ENCODE measurements at places on chromosomes 1 and 21.

- no peak for DNase-seq
These were observed 51.2 kb downstream of the POFUT2 start for GRCh38 chr21:45236481-45236880.

DNA sequence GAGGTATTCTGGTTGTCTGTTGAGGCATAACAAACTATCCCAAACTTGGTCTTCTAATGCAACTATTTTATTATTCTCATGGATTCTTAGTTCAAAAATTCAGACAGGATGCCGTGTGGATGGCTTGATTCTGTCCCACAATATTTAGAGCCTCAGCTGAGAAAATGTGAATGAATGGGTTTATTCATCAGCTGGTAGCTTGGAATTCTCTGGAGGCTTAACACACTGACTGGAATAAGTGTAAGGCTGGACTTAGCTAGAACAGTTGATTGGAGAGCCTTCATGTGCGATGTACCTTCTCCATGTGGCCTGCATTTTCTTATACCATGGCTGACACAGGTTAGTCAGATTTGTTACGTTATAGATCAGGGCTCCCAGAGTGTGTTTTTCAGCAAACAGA, 30.8 kb downstream of the TNNI3K start:
- no peak for DNase-seq

DNA sequence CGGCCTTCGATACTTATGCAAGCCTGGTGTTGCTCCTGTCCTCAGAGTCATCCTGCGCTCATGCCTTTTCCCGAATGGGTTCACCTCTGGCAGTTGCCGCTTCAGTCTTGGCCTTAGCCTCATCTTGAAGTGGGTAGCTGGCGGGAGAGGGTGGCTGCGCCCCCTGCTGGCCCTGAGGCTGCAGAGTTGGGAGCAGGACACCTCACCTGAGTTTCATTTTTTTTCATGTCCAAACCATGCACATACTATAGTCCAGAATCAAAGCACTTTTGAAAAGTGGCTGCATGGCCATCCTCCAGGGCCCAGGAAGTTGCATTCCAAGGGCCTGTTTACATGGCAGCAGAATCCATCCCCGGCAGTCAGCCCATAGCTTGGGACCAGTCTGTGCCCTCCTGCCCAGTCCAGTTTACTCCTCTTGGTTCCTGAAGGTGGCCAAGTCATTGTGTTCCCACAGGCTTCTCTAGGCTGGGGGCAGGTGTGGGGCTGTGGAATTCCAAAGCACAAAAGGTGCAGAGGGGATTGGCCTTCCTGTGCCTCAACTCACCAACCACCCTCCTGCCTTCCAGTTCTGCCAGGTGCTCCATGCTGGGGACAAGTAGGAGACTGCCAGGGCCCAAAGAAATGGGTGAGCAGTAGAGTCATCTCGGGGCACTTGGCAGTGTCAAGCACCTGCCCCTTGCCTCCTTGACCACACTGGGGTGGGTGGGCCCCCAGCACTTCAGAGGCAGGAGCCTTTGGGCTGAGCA, 44.0 kb downstream of the YARS1 start:
- DNase-seq, result peak; percentile 72

GRCh38 chr1:192941722-192942411, 117.3 kb downstream of the UCHL5 start:
- DNase-seq, result no peak

DNA sequence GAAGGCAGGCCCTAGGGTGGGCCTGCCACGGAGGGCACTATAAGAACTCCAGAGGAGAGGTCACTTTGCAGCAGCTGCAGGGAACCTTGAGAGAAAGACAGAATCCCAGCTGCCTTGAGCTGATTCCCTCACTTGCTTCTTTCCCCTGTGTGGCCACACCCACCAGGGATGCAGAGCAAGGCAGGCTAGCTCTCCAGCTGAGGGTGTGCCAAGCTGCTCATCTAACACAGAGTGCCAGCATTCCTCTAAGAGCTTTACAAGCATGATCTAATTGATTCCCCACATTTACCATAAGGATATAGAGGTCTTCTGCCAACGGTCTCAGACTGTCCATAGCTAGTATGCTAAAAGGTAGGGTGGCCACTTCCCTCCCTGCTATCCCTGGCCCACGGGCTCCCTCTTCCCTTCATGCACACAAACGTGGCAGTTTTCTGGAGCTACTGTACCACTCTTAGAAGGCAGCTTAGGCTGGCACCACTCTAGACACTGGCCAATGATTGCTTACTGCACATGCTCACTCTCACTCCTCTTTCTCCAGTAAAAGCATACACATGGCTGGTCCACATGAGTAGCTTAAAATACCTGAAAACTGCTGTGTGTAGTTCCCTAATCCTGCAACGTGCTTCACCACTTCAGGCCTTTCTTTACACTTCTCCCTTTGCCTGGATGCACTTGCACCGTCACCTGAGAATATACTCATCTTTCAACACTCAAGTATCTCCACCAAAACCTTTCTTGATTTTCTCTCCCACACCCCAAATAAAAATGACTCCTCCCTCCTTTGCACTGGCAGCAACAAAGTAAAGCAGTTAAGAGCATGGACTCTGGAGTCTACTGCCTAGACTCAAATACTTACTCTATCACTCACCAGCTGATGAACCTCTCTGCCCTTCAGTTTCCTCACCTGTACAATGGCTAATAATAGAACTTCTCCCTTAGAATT, 57.7 kb downstream of the DMAP1 start:
- DNase-seq, result no peak

DNA sequence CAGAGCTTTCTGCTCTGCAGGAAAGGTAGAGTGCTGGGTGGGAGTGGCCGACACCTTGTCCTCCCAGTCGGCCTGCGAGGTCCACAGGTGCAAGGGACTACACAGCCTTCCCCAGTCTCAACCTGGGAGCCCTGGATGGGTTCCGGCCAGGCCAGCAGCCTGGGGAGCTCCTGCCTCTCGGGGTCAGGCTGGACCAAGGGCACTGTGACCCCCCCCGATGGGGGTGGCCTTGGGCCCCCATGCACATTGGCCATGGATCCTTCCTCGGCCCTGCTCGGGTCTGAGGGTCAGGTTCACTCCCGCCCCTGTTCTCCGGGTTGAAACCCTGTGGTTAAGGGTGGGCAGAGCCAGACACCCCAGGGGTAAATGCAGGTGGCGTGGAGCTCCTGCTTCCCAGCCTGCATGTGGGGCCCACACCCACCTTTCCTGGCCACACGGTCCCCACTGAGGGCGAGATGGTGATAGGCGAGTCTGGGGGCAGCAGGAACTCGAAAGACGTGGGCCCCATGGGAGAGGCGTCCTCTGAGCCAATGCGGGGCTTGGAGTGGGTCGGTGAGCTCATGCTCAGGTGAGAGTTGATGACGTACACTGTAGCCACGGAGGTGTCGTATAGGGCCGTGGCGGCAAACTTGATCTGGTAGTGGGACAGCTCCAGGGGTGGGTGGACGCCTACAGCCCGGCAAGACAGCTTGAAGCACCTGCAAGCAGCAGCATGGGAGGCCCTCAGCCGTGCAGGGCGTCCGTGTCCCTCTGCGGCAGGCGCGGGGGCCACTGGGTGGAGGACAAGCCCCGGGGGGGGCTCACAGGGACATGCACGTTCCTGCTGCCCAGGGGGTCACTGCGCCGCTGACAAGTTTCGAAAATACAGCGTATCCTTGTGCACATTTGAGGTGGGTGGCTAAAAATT, 10.8 kb upstream of the TMEM52 start:
- no peak for DNase-seq

- DNase-seq, result no peak
These were observed 56.5 kb upstream of the BACH1 start for GRCh38 chr21:29242201-29242600.

- DNase-seq, result no peak
These were observed 13.5 kb downstream of the C1orf74 start for GRCh38 chr1:209770636-209771415.

DNA sequence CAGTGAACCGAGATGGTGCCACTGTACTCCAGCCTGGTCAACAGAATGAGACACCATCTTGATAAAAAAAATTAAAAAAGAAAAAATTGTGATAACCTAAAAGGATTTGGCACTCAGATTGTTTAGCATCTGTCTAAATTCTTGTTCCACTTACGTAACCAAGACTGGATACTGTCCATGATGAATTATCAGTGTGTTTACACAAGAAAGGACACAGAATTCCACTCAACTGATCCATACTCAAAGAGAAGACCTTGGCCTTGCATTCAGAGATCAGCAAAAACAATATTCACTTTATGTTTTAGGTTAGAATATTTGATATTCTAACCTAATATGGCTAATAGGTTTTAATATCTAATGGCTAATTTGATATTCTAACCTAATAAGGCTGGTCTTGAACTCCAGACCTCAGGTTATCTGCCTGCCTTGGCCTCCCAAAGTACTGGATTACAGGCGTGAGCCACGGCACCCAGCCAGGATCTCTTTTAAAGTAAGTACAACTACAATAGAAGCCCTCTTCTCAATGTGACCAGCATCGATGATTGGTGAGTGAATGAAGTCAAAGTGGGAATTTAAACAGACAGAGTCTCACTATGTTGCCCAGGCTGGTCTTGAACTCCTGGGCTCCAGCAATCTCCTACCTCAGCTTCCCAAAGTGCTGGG, 43.1 kb upstream of the COX20 start:
- no peak for DNase-seq

DNA sequence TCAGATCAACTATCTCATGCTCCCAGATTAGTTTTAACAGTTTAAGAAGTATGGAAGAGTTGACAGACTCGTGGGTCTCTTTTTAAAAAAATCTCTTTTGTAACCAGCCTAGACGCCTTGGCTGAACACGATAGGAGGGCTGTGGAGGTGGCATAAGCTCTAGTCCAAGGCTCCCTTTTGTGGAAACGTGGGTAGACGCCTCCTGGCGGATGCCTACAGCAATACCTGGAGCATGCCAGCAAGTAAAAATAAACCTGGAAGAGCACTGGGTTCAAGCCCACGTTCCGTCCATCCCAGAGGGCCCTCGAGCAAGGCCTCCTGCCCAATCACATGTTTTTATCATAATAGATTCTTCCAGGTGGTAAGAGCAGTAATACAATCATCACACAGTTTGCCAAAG, 87.9 kb downstream of the RGS7 start:
- no peak for DNase-seq

- no peak for DNase-seq
These were observed 111.2 kb downstream of the LIPI start for GRCh38 chr21:14099570-14099969.

GRCh38 chr1:76687307-76688175, 179.7 kb upstream of the ST6GALNAC5 start:
- no peak for DNase-seq
